ENCODE measurements at places on chromosomes 1 and 21.

DNA sequence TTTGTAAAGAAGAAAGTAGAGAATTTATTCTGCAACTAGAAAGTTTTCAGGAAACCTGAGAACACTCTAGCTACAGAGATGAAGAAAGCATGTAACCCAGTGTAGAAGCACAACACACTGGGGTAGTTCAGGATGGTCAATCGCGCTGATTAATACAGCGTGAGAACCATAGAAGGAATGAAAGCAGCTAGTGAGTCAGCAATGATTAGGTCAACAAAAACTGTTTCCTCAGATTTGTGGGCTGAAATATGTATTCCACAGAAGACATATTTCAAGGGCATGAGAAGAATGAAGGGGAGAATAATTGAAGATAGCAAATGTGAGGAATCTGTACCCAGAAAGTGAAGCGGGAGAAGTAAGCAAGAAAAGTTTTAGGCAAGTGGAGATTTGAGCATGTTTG lies 97.8 kb upstream of the ADGRL2 start:
- DNase-seq: no peak

DNA sequence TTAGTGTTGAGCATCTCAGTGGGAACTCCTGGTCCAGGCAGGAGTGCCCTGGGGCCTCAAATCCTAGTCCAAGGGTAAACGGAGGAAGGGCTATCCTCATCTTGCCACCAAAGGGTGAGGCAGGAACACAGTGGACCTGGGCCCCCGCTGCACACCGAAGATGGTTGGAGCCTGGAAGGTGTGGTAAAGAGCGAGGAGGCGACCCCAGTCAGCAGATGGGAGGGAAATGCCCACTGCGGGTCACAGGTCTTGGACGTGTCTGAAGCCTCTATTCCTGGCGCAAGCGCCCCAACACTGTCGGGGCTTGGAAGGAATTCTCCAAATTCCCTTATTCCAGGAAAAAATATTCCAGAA lies 38.5 kb upstream of the SYNC start:
- DNase-seq: no peak

DNA sequence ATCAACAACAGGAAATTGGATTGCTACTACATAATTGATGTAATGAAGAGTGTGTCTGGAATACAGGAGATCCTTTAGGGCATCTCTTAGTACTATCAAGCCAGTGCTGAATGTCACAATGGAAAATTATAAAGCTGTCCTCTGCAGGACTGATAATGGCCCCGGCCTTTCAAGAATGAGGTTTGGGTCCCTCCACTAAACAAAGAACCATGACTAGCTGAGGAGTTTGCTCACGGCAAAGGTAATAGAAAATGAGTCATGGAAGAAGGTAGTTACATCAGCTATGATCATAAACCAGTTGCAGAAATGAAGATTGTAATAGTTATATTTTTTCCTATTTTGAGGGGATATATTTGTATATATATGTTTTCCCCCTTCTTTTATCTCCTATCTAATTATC lies 145.8 kb downstream of the KCNJ6 start:
- DNase-seq: no peak

- no peak for DNase-seq
Measured at GRCh38 chr1:211196880-211197279, 62.3 kb upstream of the RCOR3 start.

- no peak for DNase-seq
Measured at GRCh38 chr1:52112489-52112888, 29.4 kb upstream of the ZFYVE9 start.

DNA sequence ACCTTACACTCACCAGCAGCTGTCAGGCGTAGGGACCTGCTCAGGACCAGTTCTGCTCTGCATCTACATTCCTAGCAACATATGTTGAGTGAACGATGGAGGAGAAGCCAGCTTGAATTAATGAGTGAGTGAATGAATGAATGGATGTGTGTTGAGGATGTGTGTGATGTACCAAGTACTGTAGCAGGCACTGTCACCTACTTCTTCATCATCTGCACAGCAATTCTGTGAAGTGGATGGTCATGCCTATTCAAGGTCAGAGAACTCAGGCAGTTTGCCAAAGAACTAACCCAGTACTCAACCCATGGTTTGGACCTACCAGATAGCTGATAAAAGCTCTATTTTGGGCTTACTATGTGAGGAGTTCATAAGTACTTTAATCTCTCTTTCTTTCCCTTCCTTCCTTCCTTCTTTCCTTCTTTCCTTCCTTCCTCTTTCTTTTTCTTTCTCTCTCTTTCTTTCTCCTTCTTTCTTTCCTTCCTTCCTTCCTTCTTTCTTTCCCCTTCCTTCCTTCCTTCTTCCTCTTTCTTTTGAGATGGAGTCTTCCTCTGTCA lies 56.9 kb downstream of the ATP1A1 start:
- DNase-seq: no peak

GRCh38 chr1:71641903-71642302 lies 561.1 kb upstream of the ZRANB2 start:
- no peak for DNase-seq

DNA sequence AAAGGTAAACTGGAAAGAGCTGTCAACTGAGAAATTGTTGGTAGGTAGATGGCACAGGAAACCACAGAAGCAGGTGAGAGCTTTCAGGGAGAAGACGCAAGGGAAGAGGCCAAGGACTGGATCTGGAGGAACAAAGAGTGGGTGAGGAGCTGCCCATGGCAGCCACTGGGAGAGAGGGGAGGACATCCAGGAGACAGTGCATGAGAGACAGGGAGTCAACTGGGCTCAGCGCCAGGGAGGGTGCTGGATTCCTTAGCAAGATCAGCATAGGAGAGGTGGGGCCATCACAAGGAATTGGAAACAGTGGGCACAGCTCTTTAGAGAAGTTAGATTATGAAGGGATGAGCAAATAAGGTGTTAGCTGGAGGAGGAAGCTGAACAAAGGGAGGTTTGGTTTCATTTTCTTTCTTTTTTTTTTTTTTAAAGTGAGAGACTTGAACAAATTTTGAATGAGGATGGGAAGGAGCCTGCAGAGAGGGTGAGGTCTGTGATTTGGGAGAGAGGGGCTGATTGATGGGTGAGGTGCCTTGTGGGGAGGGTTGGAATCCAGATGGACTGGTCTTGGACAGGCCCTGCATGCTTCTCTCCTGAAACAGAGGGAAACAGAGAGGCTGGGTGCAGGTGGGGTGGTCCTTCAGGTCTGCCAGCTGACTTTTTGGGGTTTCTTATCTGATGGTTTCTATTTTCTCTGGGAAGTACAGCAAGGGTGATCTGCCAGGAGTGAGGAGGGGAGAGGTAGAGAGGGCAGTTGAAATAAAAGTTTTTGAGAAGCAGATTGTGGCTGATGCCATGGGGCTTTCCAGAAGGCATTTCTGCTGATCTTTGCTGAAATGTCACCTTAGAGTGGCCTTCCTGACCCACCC lies 5.4 kb downstream of the CYP4B1 start:
- no peak for DNase-seq

GRCh38 chr21:45950740-45951515 lies 30.6 kb upstream of the COL6A1 start:
- no peak for DNase-seq

- no peak for DNase-seq
Measured at GRCh38 chr1:17744666-17745478, 10.3 kb upstream of the ACTL8 start.

DNA sequence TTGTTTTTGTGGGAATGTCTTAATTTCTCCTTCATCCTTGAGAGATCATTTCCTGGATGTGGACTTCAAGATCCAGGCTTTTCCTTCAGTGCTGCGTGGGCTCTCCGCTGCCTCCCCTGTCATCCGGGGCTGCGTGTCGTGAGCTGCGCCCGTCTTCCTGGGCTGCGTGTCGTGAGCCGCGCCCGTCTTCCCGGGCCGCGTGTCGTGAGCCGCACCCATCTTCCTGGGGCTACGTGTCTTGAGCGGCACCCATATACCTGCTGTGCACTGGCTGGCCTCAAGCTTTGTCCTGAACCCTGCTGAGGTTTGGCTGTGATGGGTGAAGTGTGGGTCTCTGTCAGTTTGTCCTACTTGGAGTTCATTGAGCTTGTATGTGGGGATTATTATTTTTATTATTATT lies 55.1 kb downstream of the PCNT start:
- DNase-seq: no peak

DNA sequence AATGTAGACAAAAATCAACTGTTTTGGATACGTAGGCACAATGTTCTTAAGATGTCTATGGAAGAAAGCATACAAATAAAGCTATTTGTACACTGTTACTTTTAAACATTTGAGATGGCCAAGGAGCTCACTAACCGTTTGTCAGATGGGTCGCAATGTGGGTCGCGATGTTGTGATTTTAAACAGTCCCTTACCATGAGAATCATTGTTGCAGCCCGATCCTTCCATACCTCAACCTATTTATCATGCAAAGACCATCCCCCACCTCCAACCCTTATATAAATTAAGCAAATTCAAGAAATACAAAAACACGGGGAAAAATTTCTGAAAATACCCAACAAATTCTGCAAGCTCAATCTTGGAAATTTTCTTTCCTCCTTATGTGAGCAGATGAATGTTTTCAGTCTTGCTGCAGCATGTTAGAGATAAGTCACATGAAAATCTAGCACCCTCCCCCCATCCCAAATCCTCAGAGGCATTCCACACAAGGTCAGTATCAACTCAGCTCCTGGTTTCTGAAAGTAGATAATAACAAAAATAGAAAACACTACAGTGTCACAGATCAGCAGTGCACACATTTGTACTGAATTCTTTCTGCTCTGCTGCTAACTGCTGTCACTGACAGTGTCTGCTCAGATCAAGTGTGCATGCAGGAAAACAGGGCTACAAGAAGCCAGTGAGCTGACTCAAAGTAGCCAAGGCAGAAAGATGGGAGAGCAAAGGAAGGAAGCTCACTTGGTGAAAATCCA lies 92.9 kb upstream of the TTC39A start:
- no peak for DNase-seq

DNA sequence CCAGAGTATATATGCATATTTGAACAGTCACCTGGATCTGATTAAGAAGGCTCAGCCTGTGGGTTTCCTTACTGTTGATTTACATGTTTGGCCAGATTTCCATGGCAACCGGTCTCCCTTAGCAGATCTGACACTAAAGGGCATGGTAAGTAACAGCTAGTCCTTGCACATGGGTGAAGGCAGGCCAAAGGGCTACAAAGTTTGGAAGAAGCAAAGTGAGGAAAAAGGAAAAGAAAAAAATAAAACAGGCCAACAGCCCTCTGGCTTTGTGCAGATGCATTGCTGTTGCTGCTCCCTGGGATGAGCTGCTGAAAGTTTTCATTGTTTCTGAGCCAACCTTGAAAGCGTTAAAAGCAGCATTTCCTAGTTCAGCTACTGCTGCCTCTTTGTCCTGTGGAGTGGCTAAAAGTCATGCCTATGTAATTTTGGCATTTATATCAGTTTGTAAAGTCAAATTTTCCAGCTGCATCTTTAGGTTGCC lies 176.5 kb upstream of the HOOK1 start:
- DNase-seq: no peak

GRCh38 chr1:231357187-231357772 lies 19.2 kb downstream of the SPRTN start:
- DNase-seq: no peak

DNA sequence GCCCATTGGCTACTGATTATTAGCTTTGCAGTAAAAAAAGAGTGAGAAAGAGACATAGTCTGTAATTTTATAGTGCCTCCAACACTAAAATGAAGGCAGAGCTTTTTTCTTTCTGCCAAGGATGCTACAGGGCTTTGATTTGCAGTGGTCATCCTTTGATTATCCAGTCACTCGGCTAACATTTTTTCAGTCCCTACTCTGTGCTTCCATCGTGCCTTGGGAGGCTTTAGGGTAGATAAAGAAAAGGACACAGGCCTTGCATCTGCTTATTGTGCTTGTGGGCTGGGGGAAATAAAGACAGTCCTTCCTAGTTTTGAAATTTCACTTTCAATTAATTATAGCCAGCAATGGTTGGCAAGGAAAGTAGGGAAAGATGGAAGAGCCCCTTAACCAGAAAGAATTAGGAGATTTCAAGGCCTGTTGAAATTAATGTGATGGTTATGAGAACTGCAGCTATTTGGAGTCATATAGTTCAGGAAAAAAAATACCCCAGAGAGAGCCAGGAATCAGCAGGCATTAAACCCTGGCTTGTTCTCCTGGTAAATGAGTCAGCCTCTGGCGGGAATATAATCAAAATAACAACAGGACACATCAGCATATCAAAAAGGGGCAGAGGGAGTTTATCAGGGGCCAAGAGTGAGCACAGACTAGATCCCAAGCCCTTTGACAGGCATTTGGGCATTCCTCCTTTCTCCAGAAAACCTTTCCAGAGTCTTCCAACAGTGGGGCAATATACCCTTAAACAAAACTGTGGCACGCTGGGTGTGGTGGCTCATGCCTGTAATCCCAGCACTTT lies 27.4 kb downstream of the CACHD1 start:
- no peak for DNase-seq

GRCh38 chr1:155858800-155859233 lies 550 bp upstream of the SYT11 start:
- no peak for DNase-seq

GRCh38 chr1:10171105-10171767 lies 39.1 kb upstream of the KIF1B start:
- DNase-seq: no peak

DNA sequence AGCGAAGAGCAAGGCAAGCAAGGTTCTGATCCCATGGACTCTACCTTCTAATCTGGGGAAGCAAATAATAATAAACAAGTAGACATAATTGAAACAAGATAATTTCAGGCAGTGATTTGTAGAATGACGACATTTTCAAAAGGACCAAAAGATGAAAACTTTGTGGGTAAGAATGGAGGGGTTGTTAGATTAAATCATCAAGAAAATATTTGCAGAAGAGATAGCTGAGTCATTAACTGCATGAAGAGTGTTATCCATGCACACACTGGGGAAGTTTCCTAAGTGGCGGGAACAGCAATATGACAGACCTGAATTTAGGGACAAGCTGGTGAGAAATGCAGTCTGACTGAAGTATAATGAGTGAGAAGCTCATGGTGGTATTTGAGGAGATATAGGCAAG lies 583.1 kb upstream of the RGS18 start:
- DNase-seq: no peak

GRCh38 chr1:6962478-6962995 lies 177.3 kb downstream of the CAMTA1 start:
- DNase-seq: no peak

- DNase-seq: no peak
Measured at GRCh38 chr1:54651608-54652007, 10.0 kb downstream of the MROH7 start.

DNA sequence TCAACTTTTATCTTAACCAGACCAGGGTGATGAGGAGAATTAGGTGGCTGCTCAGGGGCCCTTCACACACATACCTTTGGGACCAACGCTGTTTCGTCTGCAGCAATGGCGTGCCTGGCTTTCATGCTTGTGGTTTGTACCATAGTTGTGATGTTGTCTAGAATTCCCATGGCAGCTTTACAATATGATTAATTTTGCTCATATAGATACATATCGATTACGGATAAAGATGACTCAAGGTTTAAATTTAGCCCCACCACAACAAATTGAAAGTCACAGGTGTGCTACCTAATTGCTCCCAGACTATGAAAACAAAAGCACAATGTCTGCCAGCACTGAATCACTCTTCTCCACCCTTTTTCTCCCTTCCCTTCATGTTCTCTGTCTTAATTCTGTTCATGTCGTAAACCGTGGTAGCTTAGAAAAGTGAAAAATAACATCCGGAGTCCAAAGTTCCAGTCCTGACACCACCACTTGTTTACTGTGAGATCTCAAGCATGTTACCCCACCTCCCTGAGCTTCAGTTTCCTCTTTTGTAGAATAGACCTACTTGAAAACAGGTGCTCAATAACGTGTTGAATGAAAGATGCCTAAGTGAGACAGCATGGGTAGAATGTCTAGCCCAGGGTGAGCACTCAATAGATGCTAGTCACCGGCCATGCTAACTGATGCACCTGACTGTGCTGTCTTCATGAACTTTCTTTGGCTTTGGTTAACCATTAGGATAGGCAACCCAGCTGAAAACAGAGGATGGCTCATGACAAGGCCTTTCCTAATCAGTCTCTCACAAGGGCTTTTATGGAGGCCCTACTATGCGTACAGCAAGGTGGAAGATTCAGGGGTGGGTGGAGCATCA lies 22.1 kb upstream of the JUN start:
- no peak for DNase-seq

Measured in stimulated activated CD8-positive, alpha-beta memory T cell treated with anti-CD3 and anti-CD28 coated beads, Interleukin-12 subunit alpha, Interleukin-12 subunit beta, amount 100 ng/mL, for 1 hour (primary cell).